Inflammatory macrophage (primary cell): ENCODE measurements at places on chromosomes 11 and 22.

DNA sequence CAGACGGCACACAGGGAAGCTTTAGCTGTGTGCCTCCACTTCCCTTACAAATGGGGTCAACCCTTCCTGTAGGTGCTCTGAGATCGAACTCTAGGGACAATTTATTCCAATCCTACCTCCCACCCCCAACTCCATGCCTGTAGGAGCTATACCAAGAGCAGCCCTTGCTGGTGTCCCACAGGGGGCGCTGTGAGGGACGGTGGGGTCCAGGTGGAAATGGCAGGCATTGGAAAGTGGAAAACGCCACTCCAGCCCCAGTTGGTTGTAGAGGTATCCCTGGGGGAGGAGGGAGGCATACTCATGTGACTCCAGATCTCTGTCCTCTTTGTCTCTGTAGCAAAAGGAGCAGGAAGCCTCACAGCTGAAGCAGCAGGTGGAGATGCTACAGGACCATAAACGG lies 161.3 kb downstream of the MYO18B start:
- DNase-seq: no peak

- peak; percentile 58 for DNase-seq
Observed at GRCh38 chr22:25388866-25389540, 169.6 kb downstream of the CRYBB2 start.

DNA sequence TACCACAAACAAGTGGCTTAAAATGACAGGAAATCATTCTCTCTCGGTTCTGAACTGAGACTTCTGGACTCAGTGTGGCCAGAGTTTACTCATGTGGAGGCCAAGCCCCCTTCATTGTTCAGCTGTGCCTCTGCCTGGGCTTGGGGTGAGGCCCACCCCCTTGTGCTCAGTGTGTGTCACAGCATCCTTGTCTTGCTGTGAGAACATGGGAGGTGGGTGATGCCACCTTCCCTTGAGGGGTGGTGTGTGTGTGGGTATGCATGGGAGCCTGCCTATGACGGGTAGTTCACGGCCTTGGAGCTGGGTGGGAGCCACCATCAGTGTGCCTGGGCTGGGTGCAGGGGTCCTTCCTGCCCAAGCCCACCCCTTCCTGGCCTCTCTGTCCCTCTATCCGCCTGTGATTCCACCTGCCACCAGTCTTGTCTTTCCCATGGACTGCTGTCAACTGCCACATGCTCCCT lies 101.7 kb downstream of the MORC2 start:
- DNase-seq: no peak

DNA sequence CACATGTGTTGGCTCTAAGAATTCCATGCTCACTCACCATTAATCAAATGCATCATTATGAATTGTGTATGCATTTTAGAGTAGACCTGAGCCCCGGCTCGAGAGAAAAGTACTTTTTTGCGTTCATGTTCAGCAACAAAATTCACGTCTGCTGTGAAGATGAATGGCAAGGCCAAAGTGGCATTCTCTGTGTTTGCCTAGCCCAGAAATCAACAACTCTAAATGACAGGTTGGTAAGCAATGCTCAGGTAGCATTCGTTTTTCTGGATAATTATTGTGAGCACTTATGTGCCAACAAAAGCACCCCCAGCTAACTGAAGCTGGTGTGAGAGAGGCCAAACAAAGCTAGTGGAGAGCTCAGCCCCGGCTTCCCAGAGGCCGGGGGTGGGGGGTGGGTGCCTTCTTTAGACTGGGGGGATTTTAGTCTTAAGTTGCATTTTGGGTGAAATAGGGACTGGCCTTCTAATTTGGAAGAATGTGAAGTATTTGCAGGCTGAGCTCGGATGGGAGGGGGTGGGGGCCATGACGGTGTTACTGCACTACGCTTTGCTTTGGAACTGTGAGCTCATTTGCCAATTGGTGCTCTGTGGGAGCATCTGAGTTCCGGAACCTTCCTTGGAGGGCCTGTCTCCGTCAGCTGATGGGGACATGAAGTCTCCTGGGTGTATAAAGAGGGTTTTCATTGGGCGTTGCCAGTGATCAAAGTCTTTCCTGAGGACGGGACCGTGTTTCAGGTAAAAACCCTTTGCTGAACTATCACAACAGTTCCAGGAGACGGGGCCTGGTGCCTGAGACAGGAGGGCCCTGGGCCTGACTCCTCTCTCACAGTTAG lies 29.0 kb upstream of the ALX4 start:
- DNase-seq: no peak

- DNase-seq: no peak
Observed at GRCh38 chr22:36714110-36714509, 10.6 kb upstream of the CACNG2 start.

GRCh38 chr11:47589584-47589976 lies 3.1 kb downstream of the FAM180B start:
- DNase-seq: no peak

GRCh38 chr22:44026630-44027511 lies 2.8 kb downstream of the PARVB start:
- peak; percentile 91 for DNase-seq

DNA sequence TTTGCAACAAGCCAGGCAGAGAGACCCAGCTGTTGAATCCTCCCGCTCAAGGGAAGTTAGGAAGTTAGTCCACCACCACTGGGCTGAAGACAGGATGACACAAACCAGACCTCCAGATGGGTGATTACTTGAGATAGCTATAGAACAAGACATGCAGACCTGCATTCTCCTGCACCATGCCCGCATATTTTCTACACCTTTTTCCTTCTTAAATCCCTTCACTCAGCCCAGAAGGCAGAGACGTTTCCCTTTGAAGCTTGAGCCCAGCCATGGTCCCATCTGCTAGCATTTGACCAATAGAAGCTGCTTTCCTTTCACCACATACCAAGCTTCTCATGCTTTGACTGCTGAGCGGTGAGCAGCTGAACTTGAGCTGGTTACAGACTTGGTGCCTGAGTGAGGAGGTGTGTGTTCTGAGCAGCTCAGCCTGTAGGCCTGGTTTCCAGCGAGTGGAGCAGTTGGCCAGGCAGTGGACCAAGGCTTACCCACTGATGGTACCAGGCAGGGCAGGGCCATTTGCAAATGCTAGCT lies 29.2 kb upstream of the CBX6 start:
- no peak for DNase-seq

DNA sequence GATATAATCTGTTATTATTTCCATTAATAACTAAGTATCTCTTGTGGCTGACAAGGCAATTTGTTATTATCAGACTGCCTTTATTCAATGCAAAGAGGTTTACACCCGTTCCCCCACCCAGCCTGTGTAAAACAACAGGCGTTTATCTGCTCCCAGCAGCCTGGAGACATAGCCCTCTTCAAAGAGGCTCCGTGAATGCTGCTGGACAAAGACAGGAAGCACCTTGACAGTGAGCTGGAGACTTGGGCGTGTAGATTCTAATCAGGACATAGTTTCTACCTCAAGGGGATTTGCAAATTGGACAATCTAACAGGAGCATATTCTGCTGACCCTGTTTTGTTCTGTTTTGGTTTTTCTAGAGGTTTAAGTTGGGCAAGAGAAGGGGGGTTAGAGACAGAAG lies 733.0 kb upstream of the KIRREL3 start:
- no peak for DNase-seq

GRCh38 chr11:64490562-64491216 lies 100.3 kb upstream of the SLC22A12 start:
- DNase-seq: no peak

DNA sequence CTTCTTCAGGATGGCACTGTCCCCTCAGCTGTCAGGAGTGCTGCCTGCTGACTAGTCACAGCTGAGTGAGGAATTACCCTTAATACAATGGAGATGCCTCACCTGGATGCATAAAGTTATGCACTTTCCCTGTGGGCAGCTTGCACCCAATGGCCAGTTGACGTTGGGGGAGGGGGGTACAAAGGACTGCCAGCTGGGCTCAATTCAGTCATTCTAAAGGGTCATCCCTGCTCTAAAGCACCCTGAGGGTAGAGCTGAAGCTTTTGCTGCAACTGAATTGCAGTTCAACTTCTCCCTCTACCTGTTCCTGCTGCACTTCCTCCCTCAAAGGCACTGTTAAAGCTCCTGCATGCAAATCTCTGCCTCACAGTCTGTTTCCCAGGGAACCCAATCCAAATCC lies 147.8 kb upstream of the SESN3 start:
- no peak for DNase-seq

GRCh38 chr22:46971099-46971763 lies 208.8 kb downstream of the TBC1D22A start:
- DNase-seq: peak; percentile 74

GRCh38 chr11:112697391-112698178 lies 263.6 kb upstream of the NCAM1 start:
- DNase-seq: no peak

DNA sequence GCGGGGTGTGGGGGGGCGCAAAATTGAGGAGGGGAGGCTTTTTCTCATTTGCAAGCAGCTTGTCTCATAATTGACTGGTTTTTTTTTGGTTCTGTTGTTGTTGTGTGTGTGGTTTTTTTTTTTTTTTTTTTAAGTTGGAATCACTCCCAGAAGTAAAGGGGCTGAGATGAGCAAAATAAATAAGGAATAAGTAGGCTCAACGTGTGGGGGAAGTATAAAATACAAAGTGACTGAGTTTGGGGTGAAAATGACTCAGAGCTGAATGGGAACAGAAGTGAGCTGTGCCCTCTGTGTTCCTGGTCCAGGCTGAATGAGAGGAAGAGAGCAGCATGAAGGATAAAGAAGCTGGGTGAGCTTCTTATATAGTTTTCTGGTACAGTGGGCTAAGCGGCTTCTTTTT lies 90.0 kb downstream of the GRIK4 start:
- no peak for DNase-seq

DNA sequence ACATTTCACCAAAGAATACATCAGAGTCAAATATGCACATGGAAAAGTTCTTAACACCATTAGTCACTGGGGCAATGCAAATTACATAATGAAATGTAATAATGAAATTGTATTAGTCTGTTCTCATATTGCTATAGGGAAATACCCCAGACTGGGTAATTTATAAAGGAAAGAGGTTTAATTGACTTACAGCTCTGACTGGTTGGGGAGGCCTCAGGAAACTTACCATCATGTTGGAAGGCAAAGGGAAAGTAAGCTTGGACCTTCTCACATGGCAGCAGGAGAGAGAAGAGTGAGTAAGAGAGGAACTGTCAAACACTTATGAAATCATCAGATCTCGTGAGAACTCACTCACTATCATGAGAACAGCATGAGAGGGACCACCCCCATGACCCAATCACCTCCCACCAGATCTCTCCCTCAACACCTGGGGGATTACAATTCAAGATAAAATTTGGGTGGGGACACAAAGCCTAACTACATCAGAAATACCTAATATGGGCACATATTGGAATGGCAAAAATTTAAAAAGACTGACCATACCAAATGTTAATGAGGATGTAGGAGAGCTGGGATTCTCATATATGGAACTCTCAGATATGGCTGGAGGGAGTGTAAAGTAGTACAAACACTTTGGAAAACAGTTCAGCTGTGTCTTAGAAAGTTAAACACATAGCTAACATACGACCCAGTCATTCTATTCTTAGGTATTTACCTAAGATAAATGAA lies 65.1 kb upstream of the CD44 start:
- DNase-seq: peak; percentile 35

GRCh38 chr11:8375932-8376331 lies 112.3 kb upstream of the LMO1 start:
- no peak for DNase-seq

DNA sequence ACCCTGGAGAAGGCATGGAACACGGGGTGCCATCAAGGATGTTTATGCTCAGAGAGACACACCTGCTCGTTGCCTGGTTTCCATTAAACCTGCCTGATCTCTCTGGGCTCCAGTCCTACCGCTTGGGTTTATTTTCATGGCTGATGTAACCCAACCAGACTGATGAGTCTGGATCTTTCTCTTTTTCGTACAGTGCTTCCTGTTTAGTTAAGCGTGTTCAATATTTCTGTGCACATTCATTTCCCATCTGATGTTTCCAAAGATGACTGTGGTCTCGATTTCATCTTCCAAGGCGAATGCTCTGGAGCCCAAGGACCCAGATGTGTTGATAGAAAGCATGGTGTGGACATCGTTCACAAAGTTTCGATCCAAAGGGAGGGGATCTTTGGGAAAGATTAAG lies 84.3 kb downstream of the SNX19 start:
- DNase-seq: no peak

- DNase-seq: no peak
Observed at GRCh38 chr22:26979294-26979693, 321.9 kb downstream of the MIAT start.

- DNase-seq: no peak
Observed at GRCh38 chr11:24496736-24497725, at the start of gene LUZP2. Gene LUZP2, plus strand, starts transcription at chr11:24497053.

DNA sequence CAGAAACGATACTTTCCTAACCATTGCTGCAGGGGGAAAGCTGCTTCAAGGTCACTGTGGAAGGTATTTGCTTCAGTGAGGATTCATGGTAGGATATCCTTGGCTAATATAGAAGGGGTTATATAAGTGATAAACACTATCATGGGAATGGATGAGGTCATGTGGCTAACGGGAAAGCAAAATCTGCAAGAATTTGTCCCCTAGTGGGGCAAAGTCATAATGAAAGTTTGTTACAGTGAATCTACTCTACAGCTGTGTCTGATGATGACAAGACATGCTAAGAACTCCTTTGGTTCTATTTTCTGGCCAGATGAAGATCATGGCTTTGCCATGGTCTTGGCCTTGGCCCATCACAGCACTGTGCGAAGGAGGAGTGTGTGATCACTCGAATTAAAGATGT lies 13.8 kb downstream of the MMP20 start:
- DNase-seq: no peak

DNA sequence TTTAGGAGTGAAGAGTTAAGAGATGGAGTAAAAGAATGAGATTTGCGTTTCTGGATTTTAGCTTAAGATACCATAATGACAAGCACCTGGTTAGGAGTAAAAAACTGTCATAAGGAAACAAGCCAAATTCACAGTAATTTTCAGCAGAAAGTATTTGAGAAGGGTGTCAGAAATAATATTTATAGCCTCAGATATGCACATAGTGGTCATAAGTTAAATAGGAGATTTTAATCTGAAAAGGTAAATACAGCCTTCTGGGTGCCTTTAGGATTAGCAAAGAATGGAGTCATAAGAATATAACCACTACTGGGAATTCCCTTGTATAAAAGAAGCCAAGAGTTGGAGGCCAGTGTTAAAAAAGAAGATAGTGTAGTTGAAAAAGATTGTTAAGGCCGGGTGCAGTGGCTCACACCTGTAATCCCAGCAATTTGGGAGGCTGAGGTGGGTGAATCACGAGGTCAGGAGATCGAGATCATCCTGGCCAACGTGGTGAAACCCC lies 160.1 kb downstream of the SWAP70 start:
- no peak for DNase-seq

- peak; percentile 28 for DNase-seq
Observed at GRCh38 chr11:131748151-131749050, 378.0 kb downstream of the NTM start.

- DNase-seq: peak; percentile 66
Observed at GRCh38 chr11:120172054-120172911, 34.4 kb upstream of the TRIM29 start.

- no peak for DNase-seq
Observed at GRCh38 chr11:79039122-79039521, 401.7 kb downstream of the TENM4 start.
